Hematopoietic multipotent progenitor cell (in vitro differentiated cells): ENCODE measurements at places on chromosomes 5 and 9. TPM values are rescaled to one million over a fixed set of nuclear protein-coding genes. Genes with fewer than 3 reads are reported as not detected.

- DNase-seq = peak; percentile 1
Observed at GRCh38 chr5:108521841-108522506, 140.1 kb upstream of the FBXL17 start.

DNA sequence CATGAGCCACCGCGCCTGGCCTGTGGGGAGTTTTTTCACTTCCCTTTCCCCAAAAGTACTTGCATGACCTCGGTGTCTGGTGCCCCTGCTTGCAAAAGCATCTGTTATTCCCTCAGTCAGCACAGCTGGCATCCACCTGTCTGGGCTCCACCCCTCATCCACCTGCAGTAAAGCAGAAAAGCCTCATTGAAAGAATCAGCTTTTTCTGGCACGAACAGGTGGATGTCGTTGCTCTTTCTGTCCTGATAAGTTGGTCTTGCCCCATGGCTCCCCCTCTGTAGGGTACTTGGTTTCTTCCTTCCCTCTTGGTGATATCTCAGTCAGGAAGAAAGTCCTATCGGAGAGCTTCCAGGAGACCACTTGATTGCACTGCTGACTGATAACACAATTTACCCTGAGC lies 37.4 kb downstream of the WWC1 start:
- peak; percentile 13 for DNase-seq

- no peak for DNase-seq
Observed at GRCh38 chr5:176570044-176570443, 20.9 kb downstream of the CDHR2 start.

DNA sequence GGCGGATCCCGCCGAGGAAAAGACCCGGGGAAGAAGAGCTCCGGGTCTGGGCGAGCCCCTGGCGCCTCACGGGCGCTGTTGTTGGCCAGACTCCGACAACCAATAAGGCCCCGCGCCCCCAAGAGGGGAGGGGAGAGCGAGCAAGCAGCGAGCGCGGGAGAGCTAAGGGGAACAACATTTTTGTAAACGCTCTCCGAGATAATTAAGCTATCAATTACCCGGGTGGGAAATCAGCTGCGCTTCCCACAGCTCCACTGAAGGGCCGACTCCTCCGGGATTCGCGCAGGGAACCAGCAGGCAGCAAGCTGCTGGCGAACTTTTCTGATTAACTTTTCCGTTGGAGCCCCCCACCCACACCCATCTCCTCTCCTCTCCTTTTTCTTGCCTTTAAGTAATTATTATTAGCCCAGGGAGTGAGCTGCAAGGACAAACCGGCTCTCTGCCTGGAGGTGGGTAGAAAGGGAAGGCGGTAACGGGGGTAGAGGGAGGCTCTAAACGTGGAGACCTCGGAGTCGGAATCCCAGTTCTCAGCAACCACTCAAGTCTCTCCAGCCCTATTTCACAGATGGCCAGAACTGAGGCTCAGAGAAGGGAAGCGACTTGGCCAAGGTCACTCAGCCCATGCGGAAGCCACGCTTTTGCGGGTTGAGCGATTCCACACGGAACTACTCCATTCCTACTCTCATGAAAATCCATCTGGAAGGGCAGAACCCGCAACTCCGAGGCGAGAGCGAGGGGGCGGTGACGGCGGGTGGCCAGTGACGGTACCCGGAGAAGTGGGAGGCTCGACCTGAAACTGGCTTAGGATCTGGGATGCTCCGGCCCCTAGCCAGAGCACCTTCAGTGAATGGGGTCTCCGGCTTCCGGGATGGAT lies 1.3 kb downstream of the ASTN2 start:
- DNase-seq = peak; percentile 43

GRCh38 chr5:4196744-4197143 lies 601.1 kb downstream of the IRX1 start:
- DNase-seq = no peak

DNA sequence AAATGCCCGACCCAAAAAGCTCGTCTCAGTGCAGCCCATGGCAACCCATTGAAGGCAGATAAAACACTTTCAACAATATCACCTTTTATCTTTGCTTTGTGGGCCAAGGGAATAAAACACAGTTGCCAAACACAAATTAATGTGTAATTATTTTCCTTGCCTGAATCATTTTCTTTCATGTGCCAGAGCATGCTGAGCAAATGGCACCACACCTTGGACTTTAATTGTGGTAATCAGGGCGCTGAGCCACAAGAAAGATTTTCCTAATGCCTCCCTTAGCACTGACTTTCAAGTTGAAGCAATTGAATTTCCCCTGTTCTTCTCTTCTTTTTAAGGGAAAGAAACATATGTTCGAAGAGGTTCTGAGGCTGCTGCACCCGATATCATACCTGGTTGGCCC lies 297.1 kb upstream of the MSX2 start:
- DNase-seq = no peak

GRCh38 chr5:81405126-81405891 lies 11.4 kb upstream of the ACOT12 start:
- DNase-seq = no peak

DNA sequence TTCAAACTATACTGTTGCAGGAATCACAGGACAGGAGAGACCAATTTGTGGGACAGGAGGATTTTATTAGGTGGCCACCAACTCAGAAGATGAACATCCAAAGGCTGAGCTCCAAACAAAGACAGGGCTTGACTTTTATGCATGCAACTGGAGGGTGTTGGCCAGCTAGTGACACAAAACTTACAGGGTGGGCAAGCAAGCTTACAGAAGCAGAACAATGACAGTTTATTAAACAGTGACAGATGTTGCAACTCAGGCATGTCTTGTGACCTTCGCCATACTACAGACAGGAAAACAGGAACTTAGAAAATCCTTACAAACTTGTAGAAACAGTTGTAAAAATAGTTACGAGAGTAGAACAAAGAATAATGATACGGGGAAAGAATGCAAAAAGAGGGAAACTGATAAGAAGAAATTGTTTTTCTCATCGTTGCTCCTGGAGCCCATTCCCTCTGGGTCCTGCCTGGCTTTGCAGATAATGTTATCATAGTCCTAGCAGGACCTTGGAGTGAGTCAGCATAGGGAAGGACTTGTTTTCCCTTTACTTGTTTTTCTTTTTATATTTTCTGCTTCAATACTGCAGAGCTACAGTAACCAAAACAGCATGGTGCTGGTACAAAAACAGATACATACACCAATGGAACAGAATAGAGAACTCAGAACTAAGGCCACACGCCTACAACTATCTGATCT lies 2083.0 kb upstream of the ACO1 start:
- no peak for DNase-seq

DNA sequence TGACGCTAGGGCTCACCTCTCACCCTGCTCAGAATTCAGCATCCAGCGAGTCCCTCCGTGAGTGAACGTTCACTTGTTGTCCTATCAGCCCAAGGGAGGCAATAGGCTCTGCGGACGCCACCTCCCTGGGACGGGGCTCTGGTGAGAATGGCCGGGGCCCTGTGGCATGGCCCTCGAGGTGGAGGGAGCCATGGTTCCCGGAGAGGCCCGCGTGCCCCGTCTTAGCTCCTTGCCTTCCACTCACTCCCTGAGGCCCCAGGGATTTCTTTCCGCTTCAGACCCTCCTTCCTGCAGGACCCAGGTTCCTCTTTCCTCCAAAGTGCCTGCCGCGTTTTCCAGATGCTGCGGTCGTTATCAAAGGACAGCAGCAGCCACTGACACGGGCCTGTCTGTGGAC lies 21.5 kb downstream of the EXOC3 start:
- no peak for DNase-seq

DNA sequence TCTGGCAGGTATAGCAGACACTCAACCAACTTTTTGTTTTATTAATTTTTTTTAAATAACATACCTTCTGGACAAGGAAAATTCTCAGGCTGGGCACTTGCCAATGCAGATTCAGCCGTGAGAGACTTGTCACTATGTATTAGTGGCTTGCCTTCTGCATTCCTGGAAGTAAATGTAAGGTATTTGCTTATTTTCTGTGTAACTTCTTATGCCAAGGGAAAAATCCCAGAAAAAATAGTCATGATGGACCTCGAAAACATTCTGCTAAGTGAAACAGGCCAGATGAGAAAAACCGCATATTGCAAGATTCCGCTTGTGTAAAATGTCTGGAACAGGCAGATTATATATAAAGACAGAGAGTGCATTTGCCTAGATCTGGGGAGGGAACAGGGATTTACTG lies 260.3 kb upstream of the DAPK1 start:
- no peak for DNase-seq

DNA sequence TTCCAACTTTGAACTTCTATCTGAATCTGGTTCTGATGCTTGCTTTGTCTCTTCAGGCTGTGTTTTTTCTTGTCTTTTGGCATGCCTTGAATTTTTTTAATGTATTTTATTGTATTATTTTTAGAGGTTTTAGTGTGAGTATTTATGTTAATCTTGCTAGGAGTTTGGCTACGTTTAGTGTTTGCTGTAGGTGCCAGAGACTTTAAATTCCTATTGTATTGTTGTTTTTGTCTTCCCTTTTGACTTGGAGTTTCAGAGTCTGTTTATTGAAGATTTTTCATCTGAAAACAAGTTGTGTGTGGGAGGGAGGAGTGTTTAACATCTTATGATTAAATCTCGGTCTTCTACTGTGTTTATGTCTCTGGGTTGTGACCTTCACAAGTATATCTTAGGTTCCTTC lies 956.8 kb downstream of the TLE1 start:
- no peak for DNase-seq

DNA sequence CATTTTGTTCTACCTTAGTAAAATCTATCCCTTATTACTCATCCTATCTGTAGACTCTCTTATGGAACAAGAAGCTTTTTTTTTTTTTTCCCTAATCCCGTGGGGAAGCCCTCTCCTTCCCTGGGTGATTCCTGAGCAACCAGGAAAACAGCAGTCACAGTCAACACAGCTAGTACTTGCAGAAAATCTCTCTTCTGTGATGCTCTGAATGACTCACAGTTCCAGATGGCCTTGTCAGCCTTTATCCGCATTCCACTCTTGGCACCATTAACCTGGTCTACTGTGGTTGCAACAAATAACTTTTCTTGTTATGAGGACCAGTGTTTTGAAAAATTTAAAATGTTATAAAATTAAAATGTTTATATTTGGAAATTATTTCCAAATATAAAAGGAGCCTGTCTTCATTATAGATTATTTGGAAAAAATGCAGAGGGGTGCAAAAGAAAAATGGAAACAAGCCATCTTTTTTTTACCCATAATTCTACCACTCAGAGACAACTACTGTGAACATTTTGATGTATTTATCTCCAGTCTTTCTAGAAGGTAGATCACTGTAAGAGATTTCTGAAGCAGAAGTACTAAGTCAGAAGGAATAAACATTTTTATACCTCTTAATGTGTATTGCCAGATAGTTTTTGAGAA lies 486.7 kb downstream of the RAB3C start:
- DNase-seq = no peak

DNA sequence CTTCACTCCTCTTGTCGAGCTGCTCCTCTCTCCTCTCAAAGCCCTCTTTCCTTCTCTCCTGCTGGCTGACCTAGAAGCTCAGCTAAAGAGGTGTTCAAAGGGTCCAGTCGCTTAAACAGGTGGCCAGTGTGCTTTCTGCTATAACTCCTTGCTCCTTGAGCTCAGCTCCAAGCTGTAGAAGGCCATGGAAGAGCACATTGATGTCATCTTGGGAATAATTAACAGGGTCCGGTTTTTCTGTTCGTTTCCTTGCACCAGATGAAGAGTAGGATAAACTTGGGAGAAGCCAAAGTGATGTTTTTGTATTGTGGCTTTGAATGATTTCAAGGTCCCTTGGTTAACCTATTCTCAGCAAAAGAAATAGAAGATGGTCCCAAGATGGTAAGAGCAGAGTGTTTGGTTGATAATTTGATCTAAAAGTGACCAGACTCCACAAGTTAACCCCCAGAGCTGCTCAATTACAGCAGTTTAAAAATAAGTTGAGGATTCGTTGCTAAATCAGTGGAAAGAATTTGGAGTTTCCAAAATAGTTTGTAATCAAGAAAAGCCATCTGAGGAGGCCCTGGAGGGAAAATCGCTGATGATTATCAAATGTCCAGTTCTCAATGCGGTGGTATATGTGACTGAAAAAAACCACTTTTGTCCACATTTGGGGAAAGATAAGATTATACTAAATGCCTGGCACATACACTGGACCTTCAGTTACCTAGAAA lies 148.1 kb downstream of the DOCK8 start:
- DNase-seq = no peak

GRCh38 chr5:65359981-65360380 lies 121.7 kb downstream of the ADAMTS6 start:
- no peak for DNase-seq

- DNase-seq = no peak
Observed at GRCh38 chr5:133494923-133495246, 117.5 kb downstream of the FSTL4 start.

GRCh38 chr9:88593537-88594185 lies 58.7 kb downstream of the NXNL2 start:
- peak; percentile 80 for DNase-seq

DNA sequence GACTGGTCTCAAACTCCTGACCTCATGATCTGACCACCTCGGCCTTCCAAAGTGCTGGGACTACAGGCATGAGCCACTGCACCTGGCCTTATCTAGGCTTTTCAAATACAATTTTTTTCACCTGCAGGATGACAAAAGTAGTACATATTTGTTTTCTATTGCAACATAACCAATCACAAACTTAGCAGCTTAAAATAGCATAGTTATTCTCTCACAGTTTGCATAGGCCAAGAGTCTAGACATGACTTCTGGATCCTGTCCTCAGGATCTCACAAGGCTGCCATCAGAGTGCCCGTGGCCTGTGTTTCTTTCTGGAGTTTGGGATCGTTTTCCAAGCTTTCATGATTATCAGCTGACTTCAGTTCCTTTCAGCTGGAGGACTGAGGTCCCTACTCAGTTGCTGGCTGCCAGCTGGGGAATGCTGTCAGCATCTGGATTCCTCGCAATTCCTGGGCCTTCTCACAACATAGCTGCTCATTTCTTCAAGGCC lies 348.9 kb downstream of the ARHGEF28 start:
- no peak for DNase-seq

DNA sequence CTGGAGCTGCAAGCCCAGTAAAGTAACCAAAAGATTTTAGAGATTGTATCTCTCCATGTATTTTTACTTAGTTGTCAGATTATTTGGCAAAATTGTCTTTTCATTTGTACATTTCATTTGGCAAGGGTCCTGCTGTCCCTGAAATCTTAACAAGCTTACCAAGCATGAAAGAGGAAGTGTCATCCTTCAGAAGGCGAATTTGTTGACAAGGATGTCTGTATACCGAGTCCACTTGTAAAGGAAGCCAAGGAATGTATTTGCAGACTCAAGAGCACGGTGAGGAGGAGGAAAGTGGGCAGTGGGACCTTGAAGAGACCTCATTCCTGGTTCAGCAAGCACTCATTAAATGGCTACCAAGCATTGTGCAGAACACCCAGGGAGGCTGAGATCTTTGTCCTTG lies 7.5 kb upstream of the OTULINL start:
- no peak for DNase-seq

The TDRD7 gene
- 5.4 TPM for total RNA-seq

The EIF4E1B gene
- not detected for total RNA-seq

The PCDHA2 gene
- total RNA-seq = under 0.01 TPM

The TLR4 gene
- 2.2 TPM for total RNA-seq

The HTR4 gene
- under 0.01 TPM for total RNA-seq
